NB4 (cell line): ENCODE measurements at places on chromosomes 12 and 14.

- DNase-seq = peak; percentile 36
Measured at GRCh38 chr12:47709671-47710070, 3.8 kb upstream of the RPAP3 start.

DNA sequence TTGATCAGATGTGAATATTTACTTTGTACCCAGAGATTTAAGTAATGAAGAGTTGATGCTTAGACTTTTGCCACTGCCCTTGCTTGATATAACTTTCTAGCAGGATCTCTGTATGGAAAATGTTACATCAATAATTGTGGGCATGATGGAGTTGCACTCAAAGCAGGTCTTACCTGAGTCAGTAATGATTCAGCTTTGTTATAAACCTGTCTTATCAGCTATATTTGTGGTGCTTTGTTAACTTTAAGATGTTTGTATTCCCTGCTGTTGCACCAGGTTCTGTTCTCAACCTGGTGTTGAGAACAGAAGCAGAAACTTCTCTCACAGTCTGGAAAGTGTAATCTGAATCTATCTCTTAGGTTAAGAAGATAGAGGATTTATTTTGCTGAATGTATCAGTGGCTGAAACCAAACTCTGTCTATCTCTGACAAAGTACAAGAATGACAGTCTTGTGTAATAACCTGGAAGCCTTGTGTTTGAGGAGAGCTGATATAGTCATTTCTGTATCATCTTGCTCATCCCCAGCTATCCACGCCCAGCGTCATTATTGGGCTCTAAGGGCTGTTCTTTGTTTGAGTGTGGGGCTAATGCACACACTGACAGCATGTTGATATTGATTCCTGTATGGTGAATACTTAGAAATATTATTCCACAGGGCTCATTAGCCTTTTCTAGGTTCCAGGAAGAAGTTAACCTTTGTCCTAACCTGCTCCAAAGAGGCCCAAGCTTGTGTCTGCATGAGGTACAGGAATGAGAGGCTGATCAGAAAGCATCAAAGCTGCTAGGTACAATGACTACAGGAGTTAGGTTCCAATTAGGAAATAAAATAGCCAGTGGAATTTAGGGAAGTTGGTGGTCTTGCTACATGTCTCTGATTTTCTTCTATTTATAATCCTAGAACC lies 3.6 kb downstream of the AKAP6 start:
- DNase-seq = no peak

- peak; percentile 78 for DNase-seq
Measured at GRCh38 chr12:12376646-12377448, 20.0 kb downstream of the BORCS5 start.

DNA sequence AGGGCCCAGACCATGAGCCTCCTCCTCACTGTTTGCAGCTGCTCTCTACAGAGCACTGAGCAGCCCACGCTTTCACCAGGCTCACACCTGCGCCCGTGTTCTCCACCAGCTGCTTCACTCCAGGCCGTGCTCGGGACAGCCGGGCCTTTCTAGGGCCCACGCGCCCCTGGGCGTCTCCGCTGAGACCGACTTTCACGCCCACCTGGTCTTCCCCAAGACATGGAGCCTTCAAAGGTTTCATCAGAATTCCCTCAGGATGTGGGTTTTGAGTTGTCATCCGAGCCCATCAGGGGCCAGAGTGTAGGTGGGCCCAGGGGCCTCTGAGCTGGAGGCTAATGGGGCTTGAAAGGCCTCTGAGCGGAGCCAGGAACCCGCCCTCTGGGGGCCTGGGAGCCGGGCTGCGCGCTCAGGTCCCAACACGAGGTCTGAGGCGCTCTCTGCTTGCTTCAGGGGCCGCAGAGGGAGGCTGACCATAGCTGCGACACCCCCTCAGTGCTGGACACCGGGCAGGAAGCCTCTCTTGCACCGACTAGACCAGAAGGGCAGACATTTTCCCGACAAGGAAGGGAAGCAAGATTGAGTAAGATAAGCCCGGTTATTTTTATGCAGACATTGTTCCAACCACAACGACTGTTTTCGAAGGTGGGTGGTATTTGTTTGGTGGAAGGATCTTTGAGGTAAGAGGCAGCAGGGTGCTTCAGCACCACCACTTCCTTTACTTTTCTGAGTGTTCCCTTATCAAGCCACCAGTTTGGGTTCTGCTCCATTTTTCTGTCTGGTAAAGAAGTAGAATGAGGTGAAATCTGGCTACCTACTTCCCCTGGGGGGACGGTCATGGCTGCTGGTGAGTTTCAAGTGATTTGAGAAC lies 125.0 kb upstream of the FUT8 start:
- DNase-seq = peak; percentile 83
